ENCODE measurements at places on chromosomes 4 and X. TPM values are rescaled to one million over a fixed set of nuclear protein-coding genes. Genes with fewer than 3 reads are reported as not detected.

DNA sequence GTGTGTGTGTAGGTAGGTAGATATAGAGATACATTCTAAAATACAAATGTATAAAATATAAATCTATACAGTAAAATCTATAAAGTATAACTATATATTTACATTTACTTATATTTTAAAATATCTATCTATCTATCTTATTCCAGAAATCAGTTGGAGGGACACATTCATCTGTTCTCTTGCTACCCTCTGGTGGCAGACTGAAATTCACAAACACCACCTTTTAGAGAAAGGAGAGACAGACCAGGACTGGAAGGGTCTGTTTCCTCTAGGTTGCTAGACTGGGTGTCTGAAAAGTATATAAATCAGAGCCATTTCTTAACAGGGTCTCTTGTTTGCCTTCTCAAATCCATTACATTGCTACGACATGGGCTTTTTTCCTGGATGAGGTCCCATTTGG is 343.0 kb downstream of the OPHN1 start:
- no peak overlapping the region for H3K4me3 ChIP-seq
- H3K4me1 ChIP-seq, result no peaks in the 10 kb centered on the region
- H3K27me3 ChIP-seq, result no peaks in the 10 kb centered on the region
- H3K27ac ChIP-seq, result no peak overlapping the region

DNA sequence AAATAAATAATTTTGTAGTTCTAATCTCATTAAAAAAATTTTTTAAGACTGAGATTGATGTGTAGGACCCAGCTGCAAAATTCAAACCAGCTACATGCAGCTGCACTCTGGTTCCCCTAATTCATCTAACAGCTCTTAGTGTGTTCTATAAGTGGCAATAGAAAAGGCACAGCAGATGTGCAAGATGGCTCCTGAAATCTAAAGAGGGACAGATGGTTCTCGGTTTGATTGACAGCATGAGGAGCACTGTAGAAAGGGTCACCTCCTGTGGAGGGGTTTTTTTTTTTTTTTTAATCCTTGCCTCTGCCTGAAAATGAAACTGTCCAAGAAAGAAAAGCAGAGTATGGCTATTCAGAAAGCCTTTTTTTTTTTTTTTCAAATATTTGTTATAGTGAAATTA is 16.9 kb upstream of the OCIAD1 start:
- H3K27me3 ChIP-seq, result no peaks in the 10 kb centered on the region
- no peak overlapping the region for H3K4me3 ChIP-seq
- H3K27ac ChIP-seq, result no peak overlapping the region
- DNase-seq, result no peak
- H3K36me3 ChIP-seq, result no peaks in the 10 kb centered on the region

GRCh38 chr4:125639182-125639621 is 324.4 kb downstream of the FAT4 start:
- H3K27ac ChIP-seq, result no peak overlapping the region
- no peak overlapping the region for H3K4me3 ChIP-seq
- no peaks in the 10 kb centered on the region for H3K36me3 ChIP-seq
- H3K27me3 ChIP-seq, result no peaks in the 10 kb centered on the region
- no peaks in the 10 kb centered on the region for H3K4me1 ChIP-seq

DNA sequence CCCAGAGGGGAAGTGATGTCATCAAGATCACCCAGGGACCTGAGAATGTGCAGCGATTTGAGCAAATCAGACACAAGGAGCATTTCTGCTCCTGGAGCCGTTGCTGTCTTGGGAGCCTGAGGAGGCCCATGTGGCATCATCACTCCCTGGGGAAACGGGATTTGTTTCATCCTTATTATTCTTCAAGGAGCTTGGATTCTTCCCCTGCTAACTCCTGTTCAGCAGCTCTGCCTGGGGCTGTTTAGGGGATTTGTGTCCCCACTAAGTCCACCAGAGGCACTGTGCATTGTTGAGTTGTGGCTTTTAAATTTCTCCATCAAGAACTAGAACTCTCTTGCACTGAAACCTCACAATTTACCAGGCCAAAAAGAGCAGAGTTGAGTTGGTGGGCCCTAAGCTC is 104.2 kb upstream of the MSX1 start:
- no peak for DNase-seq
- H3K4me3 ChIP-seq, result no peak overlapping the region
- no peaks in the 10 kb centered on the region for H3K36me3 ChIP-seq
- H3K27me3 ChIP-seq, result peaks cover 43% of the 10 kb centered on the region

DNA sequence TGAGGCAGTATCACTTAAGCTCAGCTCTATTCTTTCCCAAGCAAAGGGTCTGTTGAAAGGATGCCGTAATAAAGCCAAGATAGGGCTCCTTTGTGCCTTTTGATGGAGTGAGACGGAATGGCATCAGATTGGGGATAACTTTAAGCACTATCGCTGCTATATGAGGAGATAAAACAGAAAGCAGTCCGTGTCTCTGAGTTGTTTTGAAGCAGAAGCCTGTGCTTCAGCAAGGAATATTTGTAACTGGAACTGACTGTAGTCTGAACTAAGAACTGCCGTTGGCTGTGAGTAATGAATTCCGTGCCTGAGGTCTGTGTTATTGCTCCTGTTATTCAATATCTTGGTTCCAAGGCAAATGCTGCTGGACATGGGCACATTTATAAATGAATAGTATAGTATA is 297.4 kb downstream of the ANKRD50 start:
- no peak overlapping the region for H3K4me3 ChIP-seq
- H3K4me1 ChIP-seq, result no peaks in the 10 kb centered on the region
- no peak for DNase-seq
- no peaks in the 10 kb centered on the region for H3K27me3 ChIP-seq
- no peak overlapping the region for H3K27ac ChIP-seq

- H3K27me3 ChIP-seq, result no peaks in the 10 kb centered on the region
- no peaks in the 10 kb centered on the region for H3K36me3 ChIP-seq
Measured at GRCh38 chr4:112058433-112058832, 86.8 kb upstream of the FAM241A start.

MAGEC3 gene
- 0.07 TPM for polyA plus RNA-seq

- H3K36me3 ChIP-seq, result no peaks in the 10 kb centered on the region
- no peaks in the 10 kb centered on the region for H3K27me3 ChIP-seq
- no peak for DNase-seq
- H3K4me1 ChIP-seq, result no peaks in the 10 kb centered on the region
- H3K27ac ChIP-seq, result no peak overlapping the region
Measured at GRCh38 chr4:156101571-156101970, 147.9 kb upstream of the CTSO start.

Measured in thymus (tissue), 14 donors.